Stimulated activated naive CD4-positive, alpha-beta T cell (primary cell): ENCODE measurements at places on chromosomes 6 and 20.

- no peak for DNase-seq
These were observed 88.4 kb upstream of the TAB2 start for GRCh38 chr6:149229096-149229495.

- DNase-seq = no peak
These were observed 61.1 kb upstream of the FBXO30 start for GRCh38 chr6:145875496-145876211.

GRCh38 chr6:5566718-5567117 lies 305.4 kb downstream of the FARS2 start:
- no peak for DNase-seq

DNA sequence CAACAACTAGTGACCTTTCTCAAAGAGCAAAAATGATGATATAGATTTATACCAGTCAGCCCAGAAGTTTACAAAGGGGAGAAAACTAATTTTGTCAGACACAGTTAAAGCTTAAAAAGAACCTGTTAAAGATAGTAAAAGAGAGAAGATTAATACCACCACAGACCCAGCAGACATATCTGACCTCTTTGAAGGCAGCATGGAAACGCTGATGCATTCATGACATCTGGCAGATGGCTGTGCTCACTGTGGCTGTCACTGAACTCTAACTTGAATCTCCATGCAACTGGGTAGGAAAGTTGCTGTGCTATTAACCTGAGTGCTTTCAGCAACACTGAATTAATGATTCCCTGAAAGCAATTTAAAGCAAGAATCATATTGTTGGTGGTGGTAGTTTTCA lies 159.8 kb upstream of the PRDM1 start:
- no peak for DNase-seq

DNA sequence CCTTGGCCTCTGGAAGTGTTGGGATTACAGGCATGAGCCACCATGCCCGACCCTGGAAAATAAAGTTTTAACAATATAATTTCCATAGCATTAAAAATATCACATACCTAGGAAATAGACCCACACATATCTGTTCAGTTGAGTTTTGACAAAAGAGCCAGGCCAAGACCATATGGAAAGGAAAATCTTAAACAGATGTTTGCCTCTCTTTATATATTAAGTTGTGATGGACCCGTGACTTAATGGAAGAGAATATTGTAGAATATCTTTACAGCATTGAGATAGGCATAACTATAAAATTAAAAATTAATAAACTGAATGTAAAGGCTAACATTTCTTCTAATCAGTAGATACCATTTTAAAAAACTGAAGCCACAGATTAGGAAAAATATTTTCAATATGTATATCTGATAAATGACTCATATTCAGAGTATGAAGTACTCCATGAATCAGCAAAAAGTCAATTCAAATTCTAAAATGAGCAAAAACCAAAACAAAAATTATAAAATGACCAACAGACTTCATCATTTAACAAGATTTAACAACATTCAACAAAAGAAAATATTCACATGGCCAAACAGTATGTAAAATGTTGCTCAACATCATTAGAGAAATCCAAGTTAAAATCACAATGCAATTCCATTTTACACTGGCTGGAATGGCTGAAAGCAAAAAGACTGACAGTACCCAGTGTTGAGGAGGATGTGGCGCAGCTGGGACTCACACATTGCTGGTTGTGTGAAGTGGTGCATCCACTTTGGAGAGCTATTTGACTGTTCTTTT lies 43.3 kb downstream of the GTF2H5 start:
- DNase-seq = no peak

DNA sequence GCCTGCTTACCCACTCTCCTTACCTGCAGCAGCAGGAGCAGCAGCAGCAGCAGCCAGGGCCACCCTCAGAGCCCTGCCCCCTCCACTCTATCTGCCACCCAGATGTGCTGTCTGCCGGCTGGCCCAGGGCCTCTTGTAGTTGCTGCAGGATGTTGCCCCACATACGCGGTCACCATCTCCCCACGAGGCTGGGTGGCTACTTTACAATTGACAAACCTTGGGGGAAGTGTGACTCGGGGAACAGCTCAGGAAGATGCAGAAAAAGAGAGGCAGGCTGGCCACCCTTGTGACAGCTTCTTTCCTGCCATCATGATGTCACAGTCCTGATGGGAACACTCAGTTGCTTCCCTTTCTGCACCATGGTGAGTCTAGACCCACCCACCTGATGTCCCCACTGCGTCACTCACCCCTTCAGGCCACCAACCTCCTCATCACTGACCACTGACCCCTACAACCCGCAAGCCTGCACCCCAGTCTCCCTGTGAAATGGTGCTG lies 14.5 kb downstream of the TREM1 start:
- DNase-seq = no peak

GRCh38 chr6:100470422-100471120 lies 5.8 kb upstream of the SIM1 start:
- DNase-seq = no peak

DNA sequence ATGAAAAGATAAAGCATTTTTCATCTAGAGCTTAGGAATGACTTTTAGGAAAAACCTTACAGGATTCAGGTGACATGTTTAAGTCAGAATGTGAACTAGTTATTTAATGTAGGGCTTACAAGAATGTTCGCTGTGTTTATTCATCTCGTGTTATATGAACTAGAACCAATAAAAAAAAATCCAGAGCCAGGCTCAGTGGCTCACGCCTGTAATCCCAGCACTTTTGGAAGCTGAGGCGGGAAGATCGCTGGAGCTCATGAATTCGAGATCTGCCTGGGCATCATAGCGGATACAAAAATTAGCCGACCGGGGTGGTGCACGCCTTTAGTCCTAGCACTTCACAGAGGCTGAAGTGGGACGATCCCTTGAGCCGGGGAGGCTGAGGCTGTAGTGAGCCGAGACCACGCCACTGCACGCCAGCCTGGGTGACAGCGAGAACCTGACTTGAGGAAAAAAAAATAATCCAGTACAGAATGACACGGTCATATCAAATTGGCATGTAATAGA lies 46.3 kb downstream of the OR2B2 start:
- DNase-seq = peak; percentile 29

GRCh38 chr20:38557174-38557573 lies 23.8 kb upstream of the ADIG start:
- DNase-seq = no peak

GRCh38 chr6:137746264-137746663 lies 120.8 kb upstream of the TNFAIP3 start:
- no peak for DNase-seq
